ENCODE measurements at places on chromosomes 5 and 9.
A peak's percentile ranks its signal among the peaks of the same experiment; 100 is the strongest.

DNA sequence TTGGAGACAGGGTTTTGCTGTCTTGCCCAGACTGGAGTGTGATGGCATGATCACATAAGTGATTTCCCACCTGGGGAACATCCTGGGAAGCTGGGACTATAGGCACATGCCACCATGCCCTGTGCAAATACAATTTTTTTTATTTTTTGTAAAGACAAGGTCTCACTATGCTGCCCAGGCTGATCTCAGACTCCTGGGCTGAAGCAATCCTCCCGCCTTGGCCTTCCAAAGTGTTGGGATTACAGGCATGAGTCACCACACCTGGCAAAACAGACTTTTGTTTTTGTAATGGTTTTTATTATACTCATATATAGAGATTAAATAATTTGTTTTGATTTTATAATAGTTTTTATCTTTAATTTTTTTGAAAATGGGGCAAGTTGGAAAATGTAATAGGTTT is 14.7 kb downstream of the DNAJC25 start:
- H3K27ac ChIP-seq, result no peak overlapping the region
- no peaks in the 10 kb centered on the region for H3K27me3 ChIP-seq
- H3K4me1 ChIP-seq, result no peaks in the 10 kb centered on the region
- DNase-seq, result no peak
- H3K4me3 ChIP-seq, result no peak overlapping the region

DNA sequence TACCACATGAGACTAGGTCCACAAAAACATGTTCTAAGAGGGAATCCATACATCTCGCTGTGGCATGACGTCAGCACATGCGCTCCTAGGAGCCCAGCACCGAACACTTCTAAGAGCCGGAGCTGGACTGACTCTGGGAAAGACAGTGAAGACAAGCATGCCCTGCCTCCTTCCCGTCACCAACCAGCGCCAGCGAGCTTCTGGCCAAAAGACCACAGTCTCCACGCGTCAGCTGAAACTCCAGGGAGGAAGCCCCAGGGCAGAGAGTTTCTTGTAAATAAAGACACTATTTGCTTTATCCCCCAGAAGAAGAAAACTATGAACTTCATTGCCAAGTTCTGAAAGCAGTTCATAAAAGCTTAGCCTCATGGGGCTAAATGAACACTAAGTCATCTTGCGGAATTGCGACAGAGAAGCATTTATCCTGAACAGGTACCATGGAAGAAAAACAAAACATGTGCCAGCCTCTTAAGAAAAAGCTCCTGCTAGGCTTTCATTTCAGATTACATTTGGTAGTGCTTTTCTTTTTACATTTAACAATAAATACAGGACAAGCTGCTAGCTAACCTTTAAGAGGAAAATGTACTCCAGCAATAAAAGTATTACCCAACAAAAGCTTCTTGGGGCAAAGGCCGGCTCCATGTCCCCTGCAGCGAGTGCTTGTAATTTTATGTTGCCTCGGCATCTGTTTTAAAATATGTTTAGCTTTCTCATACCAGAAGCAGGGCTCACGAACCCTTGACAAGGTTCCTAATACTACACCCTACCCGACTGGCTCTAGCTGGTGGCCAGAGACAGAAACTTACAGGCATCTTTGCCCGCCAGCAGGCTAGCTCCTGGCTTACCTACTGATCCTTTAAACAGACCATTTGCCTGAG is 96.5 kb downstream of the PRRT1B start:
- no peak for DNase-seq
- peaks cover 28% of the 10 kb centered on the region for H3K4me1 ChIP-seq
- H3K4me3 ChIP-seq, result no peak overlapping the region
- H3K27ac ChIP-seq, result peak overlapping the region; percentile 84
- H3K27me3 ChIP-seq, result no peaks in the 10 kb centered on the region
- peaks cover 20% of the 10 kb centered on the region for H3K36me3 ChIP-seq

DNA sequence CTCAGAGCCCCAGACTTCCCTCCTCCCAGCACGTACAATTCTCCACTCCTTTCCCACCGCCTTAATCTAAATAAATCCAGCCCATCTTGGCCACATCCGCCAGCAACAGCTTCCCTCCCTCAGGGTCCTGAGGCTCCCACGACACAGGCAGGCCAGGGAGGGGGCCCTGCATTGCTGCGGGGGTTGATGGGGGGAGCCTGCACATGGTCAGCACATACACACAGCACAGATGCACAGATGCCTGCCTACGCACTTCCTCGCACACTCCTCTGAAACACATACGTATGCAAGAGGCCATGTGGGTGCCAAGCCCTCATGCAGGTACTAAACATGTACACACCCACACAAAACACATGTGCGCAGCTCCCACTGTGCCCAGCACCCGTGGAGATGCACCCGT is 14.8 kb downstream of the PDGFRB start:
- no peak overlapping the region for H3K4me3 ChIP-seq
- no peak for DNase-seq
- H3K27me3 ChIP-seq, result peaks cover 8% of the 10 kb centered on the region

DNA sequence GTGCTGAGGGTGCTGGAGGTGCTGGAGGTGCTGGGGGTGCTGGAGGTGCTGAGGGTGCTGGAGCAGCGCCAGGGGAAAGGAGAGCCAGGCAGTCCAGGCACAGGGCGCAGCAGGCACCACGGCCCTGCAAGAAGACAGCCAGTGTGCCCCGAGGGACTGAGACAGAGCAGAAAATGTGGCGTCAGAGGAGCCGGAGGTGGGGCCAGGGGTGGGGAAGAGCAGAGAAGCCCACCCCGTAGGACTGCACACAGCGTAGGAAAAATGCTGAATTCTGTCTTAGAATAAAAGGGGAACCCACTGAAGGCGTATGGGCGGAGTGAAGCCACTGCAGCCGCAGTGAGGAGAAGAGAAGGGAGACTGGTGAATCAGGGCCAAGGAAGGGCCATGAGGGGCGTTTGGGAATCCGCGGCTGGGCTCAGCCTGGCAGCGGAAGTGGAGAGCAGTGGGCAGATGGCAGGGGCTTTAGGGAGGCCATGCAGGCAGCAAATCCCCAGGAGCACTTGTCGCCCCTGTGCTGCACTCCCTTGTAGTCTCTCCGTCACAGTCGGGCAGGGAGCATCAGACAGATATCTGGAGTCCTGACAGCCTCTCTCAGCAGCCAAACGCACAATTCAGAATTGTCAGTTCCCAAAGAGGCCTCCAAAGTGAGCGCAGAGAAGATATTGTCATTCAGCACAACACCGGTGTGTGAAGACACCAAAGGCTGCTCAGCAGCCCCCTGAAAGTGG is 35.9 kb upstream of the LECT2 start:
- no peaks in the 10 kb centered on the region for H3K36me3 ChIP-seq
- no peak for DNase-seq
- H3K27me3 ChIP-seq, result peaks cover 52% of the 10 kb centered on the region
- H3K4me1 ChIP-seq, result no peaks in the 10 kb centered on the region

DNA sequence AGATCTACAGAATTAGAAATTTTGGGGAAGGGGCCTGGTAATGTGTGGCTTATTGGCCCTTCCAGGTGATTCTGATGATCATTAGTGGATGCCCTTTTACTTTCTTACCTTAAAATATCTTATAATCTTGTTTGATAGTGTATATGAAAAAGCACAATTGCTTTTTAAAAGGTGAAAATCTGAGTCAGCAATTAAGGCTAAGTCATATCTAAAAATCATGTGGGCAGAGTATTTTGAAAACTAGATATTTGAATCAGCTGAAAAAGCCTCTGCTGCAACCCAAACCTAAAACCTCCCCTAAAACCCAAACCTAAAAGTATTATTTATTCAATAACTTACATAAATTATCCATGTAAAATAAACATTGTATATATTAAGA is 359.8 kb downstream of the PDE4D start:
- H3K4me1 ChIP-seq, result no peaks in the 10 kb centered on the region
- no peak for DNase-seq
- H3K36me3 ChIP-seq, result no peaks in the 10 kb centered on the region
- no peaks in the 10 kb centered on the region for H3K27me3 ChIP-seq
- H3K4me3 ChIP-seq, result no peak overlapping the region
- H3K27ac ChIP-seq, result no peak overlapping the region

- no peaks in the 10 kb centered on the region for H3K36me3 ChIP-seq
- H3K4me1 ChIP-seq, result no peaks in the 10 kb centered on the region
- DNase-seq, result no peak
Observed at GRCh38 chr5:173515526-173515925, 100.9 kb downstream of the BOD1 start.

DNA sequence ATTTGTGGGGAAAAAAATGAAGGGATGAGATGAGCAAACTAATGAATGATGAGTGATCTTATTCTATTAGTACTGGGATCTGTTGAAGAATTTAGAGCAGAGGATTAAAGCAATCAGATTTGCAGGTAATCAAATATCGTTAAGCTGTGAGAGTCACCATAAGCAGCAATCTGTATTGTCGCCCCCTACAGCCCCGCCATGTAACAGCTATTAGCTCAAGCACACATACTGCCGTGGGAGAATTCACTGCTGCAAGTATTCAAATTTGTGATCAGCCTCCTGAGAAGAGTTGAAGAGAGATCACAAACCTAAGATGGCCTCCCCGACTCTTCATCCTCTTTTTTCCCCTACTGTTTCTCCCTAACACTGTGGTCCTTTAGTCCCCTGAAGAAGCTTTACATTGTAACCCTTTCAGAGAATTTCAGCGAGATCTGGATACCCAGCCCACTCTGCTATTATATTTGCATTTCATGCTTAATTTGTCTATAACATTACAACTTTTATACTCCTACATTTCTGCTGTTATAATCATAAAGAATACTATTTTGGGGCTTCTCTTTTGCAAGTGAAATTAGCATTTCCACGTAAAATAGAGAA is 28.5 kb upstream of the PHF24 start:
- H3K4me3 ChIP-seq, result no peak overlapping the region
- H3K4me1 ChIP-seq, result no peaks in the 10 kb centered on the region
- no peaks in the 10 kb centered on the region for H3K36me3 ChIP-seq
- peaks cover 77% of the 10 kb centered on the region for H3K27me3 ChIP-seq
- no peak overlapping the region for H3K27ac ChIP-seq

DNA sequence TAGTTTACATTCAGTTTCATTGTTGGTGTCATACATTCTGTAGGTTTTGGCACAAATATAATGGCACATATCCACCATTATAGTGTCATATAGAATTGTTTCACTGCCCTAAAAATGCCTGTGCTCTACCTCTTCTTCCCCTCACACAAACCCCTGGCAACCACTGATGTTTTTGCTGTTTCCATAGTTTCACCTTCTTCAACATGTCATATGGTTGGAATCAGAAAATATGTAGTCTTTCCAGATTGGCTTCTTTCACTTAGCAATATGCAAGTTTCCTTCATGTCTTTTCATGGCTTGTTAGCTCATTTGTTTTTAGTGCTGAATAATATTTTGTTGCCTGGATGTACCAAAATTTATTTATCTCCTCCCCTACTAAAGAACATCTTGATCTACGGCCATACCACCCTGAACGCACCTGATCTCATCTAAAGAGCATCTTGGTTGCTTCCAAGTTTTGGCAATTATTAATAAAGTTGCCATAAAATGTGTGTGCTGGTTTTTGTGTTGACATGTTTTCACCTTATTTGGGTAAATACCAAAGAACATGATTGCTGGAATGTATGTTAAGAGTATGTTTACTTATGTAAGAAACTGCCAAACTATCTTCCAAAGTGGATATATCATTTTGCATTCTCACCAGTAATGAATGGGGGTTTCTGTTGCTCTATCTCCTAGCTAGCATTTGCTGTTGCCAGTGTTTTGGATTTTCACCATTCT is 17.0 kb upstream of the CDK20 start:
- peaks cover 1% of the 10 kb centered on the region for H3K36me3 ChIP-seq
- H3K27me3 ChIP-seq, result peaks cover 42% of the 10 kb centered on the region
- H3K27ac ChIP-seq, result no peak overlapping the region

DNA sequence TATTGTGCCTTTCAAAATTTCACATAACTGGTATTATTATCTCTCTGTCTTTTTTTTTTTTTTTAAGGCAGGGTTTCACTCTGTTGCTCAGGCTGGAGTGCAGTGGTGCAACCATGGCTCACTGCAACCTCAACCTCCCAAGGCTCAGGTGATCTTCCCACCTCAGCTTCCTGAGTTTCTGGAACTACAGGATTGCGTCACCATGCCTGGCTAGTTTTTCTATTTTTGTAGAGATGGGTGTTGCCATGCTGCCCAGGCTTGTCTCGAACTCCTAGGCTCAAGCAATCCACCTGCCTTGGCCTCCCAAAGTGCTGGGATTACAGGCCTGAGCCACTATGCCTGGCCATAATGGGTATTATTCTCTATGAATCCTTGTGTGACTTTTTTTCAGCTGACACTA is 402.3 kb upstream of the SMARCA2 start:
- no peaks in the 10 kb centered on the region for H3K4me1 ChIP-seq
- no peak for DNase-seq
- H3K36me3 ChIP-seq, result no peaks in the 10 kb centered on the region
- H3K27me3 ChIP-seq, result peaks cover 19% of the 10 kb centered on the region

- H3K27ac ChIP-seq, result no peak overlapping the region
- no peaks in the 10 kb centered on the region for H3K36me3 ChIP-seq
- DNase-seq, result no peak
- H3K4me1 ChIP-seq, result peaks cover under 1% of the 10 kb centered on the region
- H3K4me3 ChIP-seq, result no peak overlapping the region
Observed at GRCh38 chr5:151692312-151692711, 5.6 kb upstream of the SPARC start.

DNA sequence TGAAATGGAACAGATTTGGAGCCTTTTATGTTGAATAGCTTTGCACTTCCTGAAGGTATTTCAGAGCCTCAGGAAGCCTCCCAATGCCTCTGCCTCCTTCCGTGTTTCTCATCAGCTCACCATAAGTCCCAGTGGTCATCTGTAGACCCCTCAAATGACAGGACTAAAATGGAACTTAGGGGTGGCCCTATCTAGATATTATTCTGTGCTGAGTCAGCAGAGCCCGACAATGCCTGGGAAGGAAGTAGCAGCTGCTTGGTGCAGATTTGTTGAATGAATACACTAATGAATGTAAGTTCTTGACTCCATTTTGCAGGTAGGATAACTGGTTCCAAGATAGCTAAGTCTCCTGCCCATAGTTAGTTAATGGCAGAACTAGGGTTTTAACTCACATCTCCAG is 97.7 kb downstream of the ASTN2 start:
- no peak for DNase-seq
- no peaks in the 10 kb centered on the region for H3K36me3 ChIP-seq
- no peaks in the 10 kb centered on the region for H3K4me1 ChIP-seq
- no peak overlapping the region for H3K4me3 ChIP-seq
- H3K27ac ChIP-seq, result no peak overlapping the region
- H3K27me3 ChIP-seq, result no peaks in the 10 kb centered on the region

GRCh38 chr9:108109927-108110690 is 620.5 kb upstream of the KLF4 start:
- no peaks in the 10 kb centered on the region for H3K27me3 ChIP-seq
- H3K4me1 ChIP-seq, result no peaks in the 10 kb centered on the region
- H3K4me3 ChIP-seq, result no peak overlapping the region
- no peak for DNase-seq

DNA sequence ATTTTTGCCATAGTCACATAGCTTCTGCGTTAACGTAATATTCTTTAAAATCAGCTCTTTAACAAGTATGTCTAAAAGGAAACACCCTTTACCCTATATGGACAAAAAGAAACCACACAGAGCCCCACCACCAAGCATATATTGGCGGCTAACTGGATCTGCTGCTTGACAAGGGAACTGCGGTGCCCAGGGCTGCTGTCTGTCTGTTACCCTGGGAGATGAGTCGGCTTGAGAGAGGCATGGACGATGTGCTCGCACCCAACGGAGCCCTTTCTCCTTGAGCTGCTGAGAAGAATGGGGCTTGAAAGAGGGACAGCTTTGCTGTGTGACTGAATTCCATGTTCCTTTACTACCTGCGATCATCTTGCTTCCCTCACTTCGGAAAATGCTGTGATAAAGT is 158.6 kb upstream of the SHB start:
- no peak overlapping the region for H3K27ac ChIP-seq
- H3K4me3 ChIP-seq, result peak overlapping the region; percentile 73
- peaks cover 28% of the 10 kb centered on the region for H3K4me1 ChIP-seq
- no peaks in the 10 kb centered on the region for H3K27me3 ChIP-seq
